Suppressor macrophage treated with lipopolysaccharide for 4 hours (primary cell): ENCODE measurements at places on chromosomes 7 and 10.

DNA sequence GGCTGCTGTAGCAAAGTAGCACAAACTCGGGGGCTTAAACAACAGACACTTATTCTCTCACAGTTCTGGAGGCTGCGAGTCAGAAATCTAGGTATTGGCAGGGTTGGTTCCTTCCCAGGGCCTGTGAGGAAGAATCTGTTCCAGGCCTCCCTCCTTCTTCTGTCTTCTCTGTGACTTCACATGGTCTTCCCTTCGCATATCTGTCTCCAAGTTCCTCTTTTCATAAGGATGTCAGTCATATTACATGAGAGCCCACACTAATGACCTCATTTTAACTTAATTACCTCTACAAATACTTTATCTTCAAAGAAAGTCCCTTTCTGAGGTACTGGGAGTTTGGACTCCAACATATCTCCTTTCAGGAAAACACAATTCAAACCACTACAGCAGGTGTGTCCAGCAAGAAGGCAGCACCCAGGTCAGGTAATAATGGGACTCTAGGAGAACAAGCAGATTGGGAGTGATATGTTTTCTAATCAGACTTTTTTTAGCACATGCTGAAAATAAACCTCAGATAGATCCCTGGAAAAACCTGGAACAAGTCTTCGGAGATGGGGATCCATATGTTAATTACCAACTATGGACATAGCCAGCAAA lies 11.7 kb downstream of the CREB5 start:
- peak; percentile 55 for DNase-seq

DNA sequence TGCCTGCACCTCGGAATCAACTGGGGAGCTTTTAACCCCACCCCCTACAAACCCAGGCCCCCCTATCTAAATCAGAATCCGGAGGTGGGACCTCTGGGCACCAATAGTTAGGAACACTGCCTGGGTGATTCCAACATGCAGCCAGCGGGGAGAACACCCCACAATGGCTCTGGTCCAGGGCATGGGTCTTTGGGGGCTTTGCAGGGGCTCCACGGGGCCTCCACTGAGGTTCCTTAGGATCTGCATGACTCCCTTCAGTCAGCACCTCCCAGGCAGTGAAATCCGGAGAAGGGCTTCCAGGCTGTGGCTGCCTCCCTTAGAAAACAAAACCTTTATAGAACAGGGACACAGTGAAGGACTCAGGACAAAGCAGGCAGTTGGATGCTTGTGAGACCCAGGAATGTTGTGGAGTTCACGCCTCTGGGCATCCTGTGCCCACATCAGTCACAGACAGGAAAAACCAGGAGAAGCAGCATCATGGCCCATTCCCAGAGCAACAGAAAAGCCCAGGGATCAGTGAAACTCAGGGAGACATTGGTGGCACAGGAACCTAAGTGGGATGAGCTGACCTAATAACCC lies 16.5 kb upstream of the AOC1 start:
- no peak for DNase-seq

DNA sequence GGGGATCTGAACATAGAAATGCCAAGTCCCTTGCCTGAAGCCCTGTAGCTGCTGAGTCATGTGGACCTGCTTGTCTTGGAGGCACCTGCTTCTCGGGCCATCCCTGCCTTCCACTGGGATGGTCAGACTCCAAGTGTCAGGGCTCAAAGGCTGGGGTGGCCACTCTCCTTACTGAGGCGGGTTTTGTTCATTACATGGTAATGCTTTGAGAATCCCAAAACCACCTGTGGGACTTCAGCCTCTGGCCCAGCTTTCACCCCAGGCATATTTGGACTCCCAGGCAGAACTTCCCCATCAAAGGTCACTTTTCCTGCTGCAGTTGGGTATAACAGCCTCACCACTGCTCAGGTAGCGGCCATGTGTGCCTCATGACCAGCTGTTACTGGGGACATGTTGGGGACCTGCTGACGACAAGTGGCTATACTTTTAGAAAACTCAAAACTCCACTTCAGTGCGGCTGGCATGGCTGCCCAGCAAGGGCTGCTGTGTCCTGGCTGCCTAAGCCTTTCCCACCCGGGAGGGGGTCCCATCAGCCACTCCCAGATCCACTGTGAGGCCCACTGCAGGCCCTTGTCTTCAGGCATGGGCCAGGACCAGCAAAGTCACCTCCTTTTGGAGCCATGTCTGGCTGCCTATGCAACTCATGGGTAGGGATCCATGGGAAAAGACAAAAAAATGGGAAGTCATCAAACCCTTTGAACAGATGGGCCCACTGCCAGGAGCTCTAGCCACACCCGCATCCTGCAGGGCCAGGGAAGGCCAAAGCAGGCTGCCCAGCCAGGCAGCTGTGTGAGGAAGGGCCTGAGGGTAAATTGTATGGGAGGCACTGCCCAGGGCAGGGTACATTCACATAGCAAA lies 96.7 kb downstream of the ARHGAP22 start:
- DNase-seq = peak; percentile 59

- no peak for DNase-seq
These were observed 165.5 kb downstream of the FAM107B start for GRCh38 chr10:14609178-14609577.

- DNase-seq = no peak
These were observed 206.5 kb downstream of the USP6NL start for GRCh38 chr10:11404901-11405300.

- no peak for DNase-seq
These were observed 64.6 kb downstream of the GRID1 start for GRCh38 chr10:86301971-86302370.

DNA sequence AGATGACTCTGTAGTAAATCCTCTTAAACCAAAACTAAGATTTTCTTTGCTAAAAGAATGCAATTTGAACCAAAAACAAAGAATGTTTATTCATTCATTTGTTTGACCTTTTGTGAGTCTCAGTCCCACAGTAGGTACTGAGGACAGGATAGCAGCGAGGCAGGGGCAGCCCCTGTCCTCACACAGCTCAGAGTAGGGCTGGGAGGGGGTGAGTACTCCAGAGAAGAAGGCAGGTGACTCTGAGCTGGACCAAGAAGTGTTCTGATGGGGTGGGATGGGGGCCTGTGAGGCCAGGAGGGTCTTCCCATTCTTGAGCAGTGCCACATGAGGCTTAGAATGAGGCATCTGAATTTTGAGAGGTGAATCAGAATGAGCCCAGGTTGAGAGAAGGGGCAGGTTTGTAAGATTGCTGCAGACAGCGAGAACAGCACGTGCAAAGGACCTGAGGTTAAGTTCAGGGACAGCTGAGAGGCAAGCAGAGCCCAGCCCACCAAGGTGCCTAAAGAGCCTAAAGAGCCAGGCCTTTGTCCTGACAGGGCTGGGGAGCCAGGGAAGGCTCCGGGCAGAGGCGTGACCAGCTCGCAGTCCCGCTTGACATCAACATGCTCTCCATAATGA lies 56.9 kb upstream of the CHST15 start:
- DNase-seq = no peak

DNA sequence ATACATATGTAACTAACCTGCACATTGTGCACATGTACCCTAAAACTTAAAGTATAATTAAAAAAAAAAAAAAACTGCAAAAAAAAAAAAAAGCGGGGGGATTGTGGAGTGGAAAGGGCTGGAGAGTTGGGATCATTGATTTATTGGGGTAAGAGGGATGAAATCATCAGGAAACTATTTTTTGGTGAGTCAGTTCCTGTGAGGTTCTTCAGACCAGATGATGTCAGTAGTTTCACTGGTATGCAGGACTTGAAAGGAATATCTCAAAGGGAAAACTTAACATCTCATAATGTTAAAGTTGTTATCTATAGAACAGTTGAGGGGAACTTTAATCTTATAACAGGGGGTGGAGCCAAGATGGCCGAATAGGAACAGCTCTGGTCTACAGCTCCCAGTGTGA lies 32.6 kb upstream of the TECTB start:
- no peak for DNase-seq
